ENCODE measurements at places on chromosomes 12 and 14. TPM values are rescaled to one million over a fixed set of nuclear protein-coding genes. Genes with fewer than 3 reads are reported as not detected.

GRCh38 chr14:67423424-67423823 lies 11.5 kb upstream of the PLEK2 start:
- H3K36me3 ChIP-seq: no peaks in the 10 kb centered on the region
- H3K27me3 ChIP-seq: no peaks in the 10 kb centered on the region
- peaks cover 10% of the 10 kb centered on the region for H3K4me1 ChIP-seq
- H3K27ac ChIP-seq: no peak overlapping the region

- no peaks in the 10 kb centered on the region for H3K27me3 ChIP-seq
- H3K4me3 ChIP-seq: no peak overlapping the region
- DNase-seq: no peak
- no peaks in the 10 kb centered on the region for H3K36me3 ChIP-seq
- no peaks in the 10 kb centered on the region for H3K4me1 ChIP-seq
These were observed 207.2 kb upstream of the BCL2L14 start for GRCh38 chr12:11863478-11863906.

- no peak for DNase-seq
- no peak overlapping the region for H3K27ac ChIP-seq
- no peak overlapping the region for H3K4me3 ChIP-seq
- no peaks in the 10 kb centered on the region for H3K4me1 ChIP-seq
- H3K27me3 ChIP-seq: no peaks in the 10 kb centered on the region
- H3K36me3 ChIP-seq: no peaks in the 10 kb centered on the region
These were observed 479.7 kb upstream of the TBX3 start for GRCh38 chr12:115163710-115164109.

DNA sequence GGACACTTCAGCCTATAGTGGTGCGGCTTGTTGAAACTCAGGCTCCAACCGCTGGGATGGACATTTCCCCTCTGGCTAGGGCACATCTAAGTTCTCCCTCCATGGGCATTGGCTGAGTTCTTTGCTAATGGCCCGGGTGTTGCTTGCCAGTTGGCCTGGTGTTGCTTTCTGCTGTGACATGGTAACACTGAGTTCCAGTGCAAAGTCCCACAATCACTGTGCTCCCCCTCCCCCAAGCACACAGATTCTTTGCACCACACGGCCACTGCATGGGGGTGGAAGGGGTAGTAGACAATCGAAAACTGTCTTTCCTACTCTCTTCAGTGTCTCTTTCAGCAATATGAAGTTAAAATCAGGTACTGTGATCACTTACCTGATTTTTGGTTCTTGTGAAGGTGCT lies 308.2 kb downstream of the FUT8 start:
- H3K27me3 ChIP-seq: no peaks in the 10 kb centered on the region
- H3K4me3 ChIP-seq: no peak overlapping the region
- no peaks in the 10 kb centered on the region for H3K36me3 ChIP-seq
- no peaks in the 10 kb centered on the region for H3K4me1 ChIP-seq
- no peak for DNase-seq

DNA sequence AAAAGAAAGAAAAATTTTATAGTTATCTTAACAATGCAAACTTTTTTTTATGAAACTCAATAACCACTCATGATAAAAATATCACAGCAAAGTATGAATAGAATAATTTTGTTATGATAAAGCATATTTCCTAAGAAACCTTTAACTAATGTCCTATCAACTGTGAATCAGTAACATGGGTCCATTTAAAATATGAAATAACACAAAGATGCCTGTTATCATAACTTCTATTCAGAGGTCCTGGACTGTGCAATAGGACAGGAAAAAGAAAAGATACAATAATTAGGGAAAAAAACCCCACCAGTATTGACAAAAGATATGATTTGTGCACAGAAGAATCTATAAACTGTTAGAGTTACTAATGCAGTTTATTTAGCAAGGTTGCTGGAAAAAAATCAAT lies 245.4 kb downstream of the FOXN3 start:
- no peaks in the 10 kb centered on the region for H3K36me3 ChIP-seq
- H3K4me1 ChIP-seq: no peaks in the 10 kb centered on the region
- H3K4me3 ChIP-seq: no peak overlapping the region
- no peak overlapping the region for H3K27ac ChIP-seq
- DNase-seq: no peak

DNA sequence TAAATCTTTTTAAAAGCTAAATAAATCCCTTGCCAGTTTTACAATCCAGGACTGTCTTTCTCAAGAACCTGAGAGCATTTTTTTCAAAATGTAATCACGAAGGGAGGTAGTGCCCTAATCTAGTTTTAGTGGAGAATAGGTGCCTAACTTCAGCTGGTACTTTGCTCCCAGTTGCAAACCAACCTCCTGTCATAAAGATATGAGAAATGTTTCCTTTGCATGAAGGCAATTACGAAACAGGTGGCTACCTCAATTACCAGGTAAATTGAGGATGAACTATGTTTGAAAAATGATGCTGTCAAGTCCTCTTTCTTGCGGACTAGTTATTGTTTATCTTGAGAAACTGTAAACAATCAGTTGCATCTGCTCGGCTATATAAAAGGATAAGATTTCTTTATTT lies 437.9 kb downstream of the DAD1 start:
- no peak for DNase-seq
- H3K4me1 ChIP-seq: no peaks in the 10 kb centered on the region
- H3K4me3 ChIP-seq: no peak overlapping the region
- H3K27me3 ChIP-seq: peaks cover 41% of the 10 kb centered on the region
- no peak overlapping the region for H3K27ac ChIP-seq
- H3K36me3 ChIP-seq: no peaks in the 10 kb centered on the region

DNA sequence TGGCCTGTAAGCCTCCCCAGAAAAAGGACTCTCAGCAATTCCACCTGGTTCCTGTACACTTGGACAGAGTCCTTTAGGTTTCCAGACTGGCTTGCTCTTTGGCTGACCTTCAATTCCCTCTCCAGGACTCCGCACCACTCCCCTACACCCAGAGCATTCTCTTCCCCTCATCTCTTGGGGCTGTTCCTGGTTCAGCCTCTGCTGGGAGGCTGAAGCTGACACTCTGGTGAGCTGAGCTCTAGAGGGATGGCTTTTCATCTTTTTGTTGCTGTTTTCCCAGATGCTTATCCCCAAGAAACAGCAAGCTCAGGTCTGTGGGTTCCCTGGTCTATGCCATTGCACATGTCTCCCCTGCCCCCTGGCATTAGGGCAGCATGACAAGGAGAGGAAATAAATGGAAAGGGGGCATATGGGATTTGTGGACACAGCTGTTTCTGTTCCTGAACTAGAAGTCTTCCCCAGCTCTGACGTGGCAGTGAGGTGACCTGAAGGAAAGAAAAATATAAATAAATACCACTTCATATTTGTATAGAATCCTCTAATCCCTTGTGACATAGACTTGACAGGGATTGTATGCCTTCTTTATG lies 1.3 kb downstream of the RNASE7 start:
- no peaks in the 10 kb centered on the region for H3K27me3 ChIP-seq
- H3K36me3 ChIP-seq: no peaks in the 10 kb centered on the region
- no peak for DNase-seq
- H3K4me3 ChIP-seq: no peak overlapping the region

DNA sequence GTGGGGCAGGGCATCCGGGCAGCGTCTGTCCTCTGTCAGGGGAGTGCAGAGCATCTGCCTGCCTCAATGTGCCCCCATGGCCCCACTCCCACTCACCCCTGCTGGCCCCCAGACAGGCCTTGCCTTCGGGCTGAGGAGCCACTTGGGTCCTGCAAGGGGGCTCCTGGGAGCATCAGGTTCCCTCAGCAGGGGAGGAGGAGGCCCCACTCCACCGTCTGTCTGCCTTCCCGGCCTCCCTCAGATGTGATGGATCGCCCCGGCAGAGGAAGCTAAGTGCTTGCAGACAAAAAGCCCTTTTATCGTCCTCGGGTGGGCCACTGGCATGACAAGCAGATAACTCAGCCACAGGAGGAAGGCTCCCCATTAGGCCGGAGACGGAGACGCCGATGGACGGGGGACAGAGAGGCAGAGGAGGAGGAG lies 35.1 kb downstream of the NCOR2 start:
- H3K27me3 ChIP-seq: no peaks in the 10 kb centered on the region
- no peak overlapping the region for H3K27ac ChIP-seq
- DNase-seq: no peak
- H3K36me3 ChIP-seq: no peaks in the 10 kb centered on the region

- no peak for DNase-seq
- H3K4me1 ChIP-seq: peaks cover 44% of the 10 kb centered on the region
- H3K27me3 ChIP-seq: no peaks in the 10 kb centered on the region
- 0 out of 2 replicates have a peak overlapping the region, but pooled peaks have one; percentile 32 for H3K27ac ChIP-seq
These were observed 125.2 kb downstream of the CALM1 start for GRCh38 chr14:90521930-90522483.

DNA sequence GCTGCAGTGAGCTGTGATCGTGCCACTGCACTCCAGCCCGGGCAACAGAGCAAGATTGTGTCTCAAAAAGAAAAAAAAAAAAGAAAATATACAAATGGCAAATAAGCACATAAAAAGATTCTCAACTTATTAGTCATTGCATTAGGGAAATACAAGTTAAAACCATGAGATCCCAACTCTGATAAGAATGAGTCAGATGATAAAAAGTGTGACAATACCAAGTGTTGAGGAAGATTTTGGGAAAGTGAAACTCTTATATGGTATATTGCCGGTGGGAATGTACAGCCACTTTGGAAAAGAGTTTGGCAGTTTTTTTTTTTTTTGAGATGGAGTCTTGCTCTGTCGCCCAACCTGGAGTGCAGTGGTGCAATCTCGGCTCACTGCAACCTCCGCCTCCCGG lies 7.6 kb upstream of the PRPF40B start:
- no peak overlapping the region for H3K4me3 ChIP-seq
- no peak for DNase-seq
- H3K27me3 ChIP-seq: no peaks in the 10 kb centered on the region
- H3K27ac ChIP-seq: no peak overlapping the region

GRCh38 chr12:8035440-8036010 lies 3.0 kb downstream of the FOXJ2 start:
- peaks cover under 1% of the 10 kb centered on the region for H3K36me3 ChIP-seq
- DNase-seq: no peak
- H3K4me1 ChIP-seq: peaks cover 57% of the 10 kb centered on the region
- no peak overlapping the region for H3K4me3 ChIP-seq
- no peak overlapping the region for H3K27ac ChIP-seq
- H3K27me3 ChIP-seq: no peaks in the 10 kb centered on the region

DNA sequence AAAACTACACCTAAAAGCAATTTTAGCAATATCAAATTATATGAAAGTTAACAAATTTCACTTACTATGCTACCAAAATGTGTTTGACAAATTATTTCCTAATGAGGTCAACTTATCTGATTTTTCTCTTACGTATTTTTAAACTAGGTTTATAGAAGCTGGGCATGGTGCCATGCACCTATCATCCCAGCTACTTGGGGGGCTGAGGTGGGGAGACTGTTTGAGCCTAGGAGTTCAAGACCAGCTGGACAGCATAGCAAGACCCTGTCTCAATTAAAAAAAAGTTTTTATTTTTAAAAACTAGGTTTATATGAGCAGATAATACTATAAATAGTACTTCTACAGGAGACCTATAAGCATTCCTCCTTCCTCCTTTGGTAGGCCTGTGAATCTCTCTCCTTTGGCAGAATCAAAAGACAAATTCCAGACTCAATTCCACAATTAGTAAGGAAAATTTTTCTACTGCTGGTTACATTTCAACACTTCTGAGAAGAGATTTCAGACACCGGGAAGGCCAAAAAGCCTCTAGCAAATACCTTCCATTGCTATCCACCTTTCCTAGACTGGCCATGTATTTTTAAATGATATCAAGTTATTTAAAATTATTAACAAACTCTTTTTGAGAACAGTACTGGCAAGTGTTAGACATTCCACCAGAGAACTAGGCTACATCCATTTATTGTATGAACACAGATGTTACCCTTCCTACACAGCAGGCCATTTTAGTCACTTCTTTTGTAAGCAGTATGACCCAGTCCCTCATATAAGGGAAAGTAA lies 34.4 kb downstream of the CDK17 start:
- H3K4me1 ChIP-seq: peaks cover 3% of the 10 kb centered on the region
- H3K36me3 ChIP-seq: no peaks in the 10 kb centered on the region
- no peaks in the 10 kb centered on the region for H3K27me3 ChIP-seq
- H3K27ac ChIP-seq: no peak overlapping the region

DNA sequence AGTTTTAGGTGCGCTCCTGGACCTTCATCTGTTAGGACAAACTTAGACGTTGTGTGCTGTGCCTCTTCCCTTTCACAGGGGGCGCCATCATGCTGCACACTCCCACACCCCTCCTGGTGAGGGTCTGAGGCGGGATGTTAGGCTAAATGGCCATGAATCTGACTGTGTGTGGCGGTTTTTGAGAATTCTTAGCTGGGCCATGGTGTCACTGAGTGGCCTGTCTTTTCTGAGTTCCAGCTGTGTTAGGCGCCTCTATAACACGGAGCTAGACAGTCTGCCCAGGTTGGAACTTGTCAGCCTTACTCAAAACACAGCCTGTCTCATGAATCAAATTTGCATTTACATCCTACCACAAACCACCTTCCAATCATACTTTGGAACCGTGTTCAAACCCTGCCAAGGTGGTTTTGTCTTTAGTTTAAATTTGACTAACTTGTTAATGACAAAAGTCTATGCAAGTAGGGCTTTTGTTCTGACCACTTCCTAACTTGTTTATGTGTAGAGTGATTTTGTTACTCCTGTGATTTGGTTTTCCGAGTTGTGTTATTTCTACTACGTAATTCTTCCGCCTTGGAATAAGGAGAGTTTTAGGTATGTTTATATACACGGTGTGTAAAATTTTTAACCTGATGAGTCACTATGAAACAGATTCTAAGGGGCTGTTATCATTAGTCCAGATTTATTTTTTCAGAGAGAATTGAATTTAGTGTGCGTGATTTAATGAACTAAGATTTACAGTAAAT lies 19.6 kb downstream of the ACVR1B start:
- no peaks in the 10 kb centered on the region for H3K27me3 ChIP-seq
- H3K4me3 ChIP-seq: no peak overlapping the region
- no peak for DNase-seq
- no peaks in the 10 kb centered on the region for H3K36me3 ChIP-seq

DNA sequence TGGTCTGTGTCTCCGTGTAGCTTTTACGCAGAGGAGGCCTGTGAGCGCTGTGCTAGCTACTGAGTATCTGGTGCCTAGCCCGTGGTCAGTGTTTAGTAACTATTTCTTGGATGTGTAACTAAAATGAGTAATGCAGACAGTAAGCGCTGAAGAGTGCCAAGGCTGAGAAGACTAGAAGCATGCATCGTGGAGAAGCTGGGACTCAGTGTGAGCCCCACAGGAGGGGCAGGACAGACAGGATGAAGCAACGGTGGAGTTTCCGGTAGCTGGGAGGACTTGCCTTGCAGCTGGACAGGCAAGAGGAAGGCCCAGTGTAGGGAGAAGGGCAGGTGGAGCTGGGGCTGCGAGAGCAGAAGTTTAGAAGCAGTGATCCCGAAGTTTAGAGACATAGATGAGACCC lies 233.4 kb upstream of the FKBP4 start:
- no peak for DNase-seq
- no peak overlapping the region for H3K4me3 ChIP-seq
- no peaks in the 10 kb centered on the region for H3K4me1 ChIP-seq

The CLEC12A gene
- not detected for total RNA-seq

The FAM181A gene
- total RNA-seq: not detected

The TMEM179 gene
- total RNA-seq: not detected

The CCDC85C gene
- total RNA-seq: 42.3 TPM
